Hematopoietic multipotent progenitor cell (in vitro differentiated cells): ENCODE measurements at places on chromosomes 4 and X.

- DNase-seq: peak; percentile 48
Observed at GRCh38 chrX:140817943-140818342, 108.4 kb downstream of the LINC00632 start.

DNA sequence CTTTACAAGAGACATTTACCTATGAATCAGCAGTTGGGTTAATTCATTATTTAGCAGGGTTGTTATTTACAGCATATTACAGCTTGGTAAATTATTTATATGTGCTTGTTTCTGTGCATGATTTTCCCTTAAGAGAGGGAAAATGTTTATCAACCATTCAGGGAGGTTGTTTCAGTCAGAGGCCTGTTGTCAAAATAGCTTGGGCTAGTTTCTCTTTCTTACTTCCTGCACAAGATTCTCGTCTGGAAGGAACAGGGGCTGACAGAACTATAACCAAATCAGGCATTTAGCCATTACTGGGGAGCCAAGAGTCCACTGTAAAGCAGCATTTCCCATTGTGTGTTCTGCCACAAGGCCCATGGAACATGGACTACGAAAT, 135.8 kb downstream of the HS6ST2 start:
- DNase-seq: no peak

GRCh38 chr4:88738180-88738579, 40.6 kb upstream of the NAP1L5 start:
- no peak for DNase-seq

GRCh38 chr4:24747234-24747975, 48.0 kb upstream of the SOD3 start:
- DNase-seq: no peak

GRCh38 chr4:8192748-8193738, 6.0 kb upstream of the SH3TC1 start:
- no peak for DNase-seq

GRCh38 chr4:48470570-48470969, 12.6 kb upstream of the SLC10A4 start:
- DNase-seq: no peak

DNA sequence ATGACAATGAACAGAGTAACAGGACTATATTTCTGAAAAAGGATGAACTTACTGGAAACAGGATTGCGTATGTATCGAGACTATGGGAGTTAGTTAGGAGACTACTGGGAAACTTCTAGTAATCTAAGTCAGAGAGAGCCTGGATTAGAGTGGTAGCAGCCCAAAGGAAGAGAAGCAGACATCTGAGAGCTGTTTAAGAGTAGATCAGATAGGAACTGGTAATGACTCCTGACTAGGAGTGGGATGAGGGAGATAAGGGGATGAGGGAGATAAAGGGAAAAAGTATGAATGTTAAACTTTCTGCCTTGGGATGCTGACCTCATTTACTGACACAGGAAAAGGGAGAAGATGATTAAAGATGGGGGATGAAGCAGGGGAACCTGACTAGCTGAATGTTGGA, 116.2 kb downstream of the PDE5A start:
- no peak for DNase-seq

DNA sequence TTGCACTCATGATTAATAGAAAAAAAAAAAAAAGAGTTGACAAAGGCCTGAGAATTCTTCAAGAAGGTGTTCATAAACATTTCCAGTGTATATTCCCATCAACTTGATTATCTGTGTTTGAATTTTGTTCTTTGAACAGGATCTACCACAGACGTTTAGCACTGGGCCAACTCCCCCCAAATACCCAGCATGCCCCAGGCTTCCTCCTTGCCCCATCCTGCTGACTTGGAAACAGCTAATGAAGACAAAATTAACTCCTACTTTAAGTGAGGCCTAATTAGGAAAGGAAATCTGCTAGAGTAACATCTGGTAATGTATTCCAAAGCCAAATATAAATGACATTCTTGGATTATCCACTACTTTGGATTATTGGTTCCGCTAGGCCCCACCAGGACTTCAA, 52.5 kb downstream of the PPARGC1A start:
- DNase-seq: no peak

- no peak for DNase-seq
Observed at GRCh38 chrX:55697381-55697780, 20.2 kb upstream of the RRAGB start.

- DNase-seq: no peak
Observed at GRCh38 chrX:9132036-9132638, 98.2 kb upstream of the FAM9B start.

- DNase-seq: no peak
Observed at GRCh38 chrX:42490111-42490510, 287.9 kb downstream of the PPP1R2C start.

DNA sequence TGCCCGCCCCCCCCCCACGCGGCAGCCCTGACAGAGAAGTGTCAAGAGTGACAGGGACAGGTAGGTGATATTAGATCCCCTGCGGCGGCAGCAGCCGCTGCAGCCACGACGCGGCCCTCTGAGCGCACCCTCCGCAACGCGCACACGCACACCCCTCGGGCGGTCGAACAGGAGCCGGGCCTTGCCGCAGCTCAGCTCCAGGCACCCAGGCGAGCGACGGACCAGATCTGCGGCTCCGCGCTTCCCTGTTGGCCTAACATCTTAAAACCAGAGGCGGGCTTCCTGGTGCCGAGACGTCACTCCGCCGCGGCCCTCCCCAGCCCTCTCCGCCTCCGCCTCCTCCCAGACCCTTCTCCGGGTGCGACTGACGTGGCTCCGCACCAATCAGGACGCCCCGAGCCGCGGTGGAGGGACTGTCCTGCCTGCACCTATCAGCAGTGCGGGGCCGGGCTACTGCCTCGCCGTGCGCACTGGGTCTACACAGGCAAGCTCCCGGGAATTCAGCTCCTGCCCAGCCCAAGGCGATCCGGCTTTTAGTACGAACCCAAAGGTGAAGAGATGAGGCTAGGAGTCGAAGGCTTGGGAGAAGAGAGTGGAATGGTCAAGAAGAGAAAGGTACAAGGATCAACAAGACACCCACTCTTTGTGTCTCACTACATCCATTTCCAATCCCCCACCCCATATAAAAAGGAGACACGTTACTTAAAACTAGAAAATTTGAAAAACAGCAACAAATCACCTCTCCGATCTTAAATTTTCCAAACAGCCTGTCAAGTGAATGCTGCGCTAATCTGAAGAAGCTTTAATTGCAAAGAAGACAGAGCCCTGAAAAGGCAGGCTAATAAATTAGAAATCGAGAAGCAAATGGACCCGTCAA, at the start of gene PITX2:
Gene PITX2 (minus strand): TSS at position 237 of the 877 bp plus-strand sequence. CDS start 617 bp downstream, outside the sequence.
- peak; percentile 80 for DNase-seq

- DNase-seq: no peak
Observed at GRCh38 chr4:155705664-155706063, 39.0 kb downstream of the GUCY1A1 start.

GRCh38 chr4:55348466-55348865, 2.4 kb downstream of the SRD5A3 start:
- DNase-seq: no peak

DNA sequence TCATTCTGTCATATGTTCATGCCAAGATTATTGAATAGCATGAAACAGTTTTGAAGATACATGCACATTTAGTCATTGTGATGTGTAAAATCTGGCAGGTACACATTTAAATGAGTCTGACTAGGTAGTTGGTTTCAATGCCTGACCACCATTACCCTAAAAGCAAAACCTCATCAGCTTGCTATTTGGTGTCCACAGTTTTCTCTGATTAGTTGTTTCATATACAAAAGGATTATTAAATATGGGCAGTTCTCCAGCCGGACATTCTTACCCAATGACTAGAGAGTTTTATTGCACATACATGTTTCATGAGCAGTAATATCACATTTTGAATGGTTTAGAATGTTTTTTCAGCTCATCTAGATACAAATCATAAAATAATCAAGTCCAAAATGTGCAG, 23.7 kb downstream of the DCHS2 start:
- DNase-seq: no peak

DNA sequence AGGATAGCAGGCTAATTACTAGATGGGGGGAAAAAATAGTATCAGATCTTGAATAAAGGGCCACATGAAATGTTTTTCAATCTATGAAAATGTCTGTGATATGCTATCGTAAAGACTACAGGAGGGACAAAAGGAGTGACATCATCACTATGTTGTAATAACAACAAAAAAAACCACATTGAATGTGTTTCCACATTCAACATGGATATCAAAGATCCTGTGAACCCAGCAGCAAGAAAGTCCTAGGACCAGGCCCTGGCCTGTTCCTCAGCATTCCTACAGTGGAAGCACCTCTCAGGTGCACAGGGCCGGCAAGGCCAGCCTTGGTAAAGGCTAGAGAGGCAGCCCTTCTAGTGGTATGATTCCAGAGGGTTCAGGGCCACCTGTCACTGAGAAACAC, 118.3 kb downstream of the RELL1 start:
- DNase-seq: no peak

GRCh38 chr4:141352331-141352730, 131.6 kb downstream of the ZNF330 start:
- DNase-seq: peak; percentile 20

DNA sequence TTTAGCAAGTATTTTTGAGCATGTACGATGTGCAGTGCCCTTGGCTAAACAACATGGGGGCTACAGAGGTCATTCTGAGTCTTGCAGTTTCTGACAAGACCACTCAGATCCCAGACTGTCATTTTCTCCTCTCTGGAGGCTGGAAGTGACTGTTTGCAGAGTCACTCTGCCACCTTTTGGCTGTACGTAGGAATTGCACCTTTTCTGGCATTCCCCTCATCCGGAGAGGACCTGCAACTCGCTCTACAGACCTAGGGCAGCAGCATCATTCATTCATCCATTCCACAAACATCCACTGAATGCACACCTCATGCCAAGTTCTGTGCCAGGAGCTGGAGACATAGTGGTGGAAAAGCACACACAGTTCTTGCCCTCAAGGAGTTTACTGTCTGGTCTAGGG, 160.4 kb upstream of the GPR101 start:
- DNase-seq: peak; percentile 31

GRCh38 chrX:40420899-40421729, 159.7 kb upstream of the ATP6AP2 start:
- no peak for DNase-seq

DNA sequence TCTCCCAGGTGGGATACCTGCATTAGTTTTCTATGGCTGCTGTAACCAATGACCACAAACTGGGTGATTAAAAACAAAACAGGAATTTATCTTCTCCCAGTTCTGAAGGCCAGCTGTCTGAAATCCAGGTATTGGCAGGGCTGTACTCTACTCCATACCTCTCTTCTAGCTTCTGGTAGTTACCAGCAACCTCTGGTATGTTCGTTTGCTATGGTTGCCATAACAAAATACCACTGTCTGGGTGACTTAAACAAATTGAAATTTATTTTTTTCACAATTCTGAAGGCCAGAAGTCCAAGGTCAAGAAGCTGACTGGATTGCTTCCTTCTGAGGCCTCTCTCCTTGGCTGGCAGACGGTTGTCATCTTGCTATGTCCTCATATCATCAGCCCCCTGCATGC, 642.1 kb upstream of the TENM3 start:
- DNase-seq: no peak

DNA sequence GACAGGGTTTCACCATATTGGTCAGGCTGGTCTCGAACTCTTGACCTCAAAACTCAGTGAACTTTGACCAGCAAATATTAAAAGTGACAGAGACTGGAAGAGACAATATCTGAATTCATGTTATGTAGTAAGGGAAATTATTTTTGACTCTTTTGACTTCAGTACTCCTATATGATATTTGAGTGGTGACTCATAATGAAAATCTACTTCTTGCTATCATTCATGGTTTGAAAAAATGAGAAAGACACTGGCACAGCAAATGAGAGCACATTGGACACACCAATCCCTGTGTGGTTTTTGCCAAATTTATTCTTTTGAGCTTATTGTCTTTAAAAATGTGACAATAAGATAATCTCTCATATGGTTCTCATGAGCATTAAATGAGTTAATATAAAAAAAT, 109.4 kb downstream of the GPM6A start:
- no peak for DNase-seq

DNA sequence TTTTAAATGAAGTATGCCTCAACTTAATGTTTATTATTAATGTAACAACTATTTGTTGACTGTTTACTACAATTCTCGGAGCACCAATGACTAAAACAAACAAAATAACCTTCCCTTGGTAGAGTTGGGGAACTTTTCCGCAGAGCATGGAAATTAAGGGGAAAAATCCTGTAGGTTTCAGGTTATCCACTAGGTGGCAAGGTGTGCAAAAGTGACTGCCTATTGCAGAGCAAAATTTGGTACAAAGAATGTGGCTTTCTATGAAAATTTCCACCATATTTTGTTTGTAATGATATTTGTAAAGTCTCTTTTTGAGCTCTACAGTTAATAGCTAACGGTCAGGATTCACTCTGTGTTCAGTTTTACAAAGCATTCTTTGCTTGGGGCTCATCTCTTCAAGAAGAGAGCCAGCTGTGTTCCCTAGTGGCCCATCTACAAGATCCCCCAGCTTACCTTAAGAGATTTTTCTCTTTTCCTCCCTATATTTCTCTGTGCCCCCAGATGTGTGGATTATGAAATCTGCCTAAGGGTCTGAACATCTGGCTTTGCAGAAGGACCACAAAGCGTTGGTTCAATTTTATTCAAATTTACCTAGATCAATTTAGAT, 61.1 kb downstream of the FBXO8 start:
- DNase-seq: peak; percentile 50

- no peak for DNase-seq
Observed at GRCh38 chr4:177012918-177013545, 220.3 kb upstream of the VEGFC start.

GRCh38 chr4:181756451-181757095, 486.6 kb upstream of the TENM3 start:
- DNase-seq: no peak

DNA sequence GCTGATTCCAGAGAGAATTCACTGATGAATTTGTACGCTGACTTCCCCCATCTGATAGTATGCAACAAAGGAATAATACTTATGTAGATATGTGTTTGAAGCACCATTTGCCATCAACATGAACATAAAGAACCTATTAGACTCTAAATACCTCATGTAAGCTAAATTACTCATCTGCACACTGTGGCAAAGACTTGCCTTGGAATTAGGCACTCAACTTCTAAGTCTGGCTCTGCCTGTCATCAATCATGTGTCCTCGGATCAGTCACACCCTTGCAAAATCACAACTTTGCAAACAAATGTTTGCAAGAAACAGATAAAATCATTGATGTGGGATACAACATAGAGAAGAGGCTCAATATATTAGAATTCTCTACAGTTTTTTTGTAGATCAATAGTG, 169.9 kb upstream of the LDB2 start:
- no peak for DNase-seq

GRCh38 chr4:165031436-165032211, at the start of gene TRIM60:
Gene TRIM60, plus strand, starts transcription at chr4:165031999. Its CDS starts 8,074 bp downstream, at chr4:165040073.
- DNase-seq: no peak

- DNase-seq: no peak
Observed at GRCh38 chr4:53671757-53672156, 80.5 kb upstream of the LNX1 start.

- no peak for DNase-seq
Observed at GRCh38 chr4:139715746-139716391, 50.2 kb downstream of the MGST2 start.

GRCh38 chr4:13102092-13102742, 381.9 kb downstream of the RAB28 start:
- no peak for DNase-seq

- no peak for DNase-seq
Observed at GRCh38 chr4:86993909-86994681, 59.3 kb downstream of the AFF1 start.

GRCh38 chrX:124726881-124727280, 380.5 kb downstream of the SH2D1A start:
- no peak for DNase-seq
